ENCODE measurements at places on chromosomes 2 and 18.

- no peak for DNase-seq
Observed at GRCh38 chr2:143823876-143824275, 694.7 kb downstream of the ARHGAP15 start.

- no peak for DNase-seq
Observed at GRCh38 chr2:203553784-203554183, 18.7 kb upstream of the RAPH1 start.

GRCh38 chr2:227404585-227405271 is 17.0 kb upstream of the SCYGR1 start:
- DNase-seq = no peak

- no peak for DNase-seq
Observed at GRCh38 chr18:28167835-28168349, 9.0 kb downstream of the CDH2 start.

DNA sequence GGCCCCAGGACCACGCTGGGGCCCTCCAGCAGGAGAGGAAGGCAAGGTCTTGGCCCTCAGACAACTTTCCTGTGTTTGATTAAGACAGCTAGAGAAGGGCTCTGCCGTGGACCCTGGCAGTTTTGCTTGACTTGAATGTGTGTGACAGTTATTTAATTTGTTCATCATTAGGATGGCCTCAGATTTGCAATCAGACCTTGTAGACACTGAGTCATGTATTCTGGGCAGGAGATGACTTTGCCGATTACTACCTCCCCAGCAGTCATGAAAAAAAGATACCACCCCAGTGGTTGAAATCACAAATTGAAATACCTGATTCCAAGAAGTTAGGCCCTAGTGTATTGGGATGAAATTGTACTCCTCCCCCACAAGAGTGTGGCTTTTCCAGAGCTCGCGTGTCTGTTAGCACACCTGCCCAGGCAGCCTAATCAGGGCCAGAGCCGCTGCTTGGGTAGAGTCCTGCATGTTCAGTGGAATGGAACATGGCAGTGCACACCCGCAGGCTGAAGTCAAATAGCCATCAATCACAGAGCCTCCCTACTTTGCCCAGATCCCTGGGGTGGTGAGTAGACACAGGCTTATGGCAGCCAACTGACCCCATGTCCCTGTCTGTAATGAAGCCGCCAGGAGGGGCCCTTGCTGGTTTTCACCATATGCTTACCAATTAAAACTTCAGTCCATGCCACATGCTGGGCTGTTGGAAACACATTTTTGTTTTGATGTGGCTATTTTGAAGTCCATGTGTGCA is 122.5 kb downstream of the TPGS2 start:
- DNase-seq = no peak

GRCh38 chr18:9700261-9700796 is 7.8 kb upstream of the RAB31 start:
- no peak for DNase-seq

- DNase-seq = no peak
Observed at GRCh38 chr2:19541884-19542283, 183.5 kb upstream of the OSR1 start.

GRCh38 chr2:71072492-71072891 is 4.0 kb downstream of the NAGK start:
- DNase-seq = no peak

DNA sequence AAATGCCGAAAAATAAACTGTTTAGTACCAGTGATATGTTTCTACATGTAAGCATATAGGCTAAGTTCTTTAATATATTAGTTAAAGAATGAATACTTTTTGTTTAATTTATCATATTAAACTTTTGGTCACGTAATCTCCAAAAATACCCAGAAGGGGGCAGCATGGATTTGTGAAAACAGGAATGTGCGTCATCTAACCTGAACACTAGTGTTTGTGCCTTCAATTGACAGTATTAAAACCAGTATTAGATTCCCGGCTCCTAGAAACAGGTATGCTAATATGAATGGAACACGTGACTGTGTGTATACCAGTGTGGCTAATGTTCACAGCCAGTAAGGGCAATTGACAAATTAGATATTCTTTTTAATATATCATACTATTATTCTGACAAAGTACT is 51.8 kb downstream of the WDR7 start:
- peak; percentile 46 for DNase-seq

- DNase-seq = no peak
Observed at GRCh38 chr2:1751767-1752725, 7.7 kb upstream of the PXDN start.

- DNase-seq = no peak
Observed at GRCh38 chr18:62340996-62341395, 15.9 kb downstream of the TNFRSF11A start.

DNA sequence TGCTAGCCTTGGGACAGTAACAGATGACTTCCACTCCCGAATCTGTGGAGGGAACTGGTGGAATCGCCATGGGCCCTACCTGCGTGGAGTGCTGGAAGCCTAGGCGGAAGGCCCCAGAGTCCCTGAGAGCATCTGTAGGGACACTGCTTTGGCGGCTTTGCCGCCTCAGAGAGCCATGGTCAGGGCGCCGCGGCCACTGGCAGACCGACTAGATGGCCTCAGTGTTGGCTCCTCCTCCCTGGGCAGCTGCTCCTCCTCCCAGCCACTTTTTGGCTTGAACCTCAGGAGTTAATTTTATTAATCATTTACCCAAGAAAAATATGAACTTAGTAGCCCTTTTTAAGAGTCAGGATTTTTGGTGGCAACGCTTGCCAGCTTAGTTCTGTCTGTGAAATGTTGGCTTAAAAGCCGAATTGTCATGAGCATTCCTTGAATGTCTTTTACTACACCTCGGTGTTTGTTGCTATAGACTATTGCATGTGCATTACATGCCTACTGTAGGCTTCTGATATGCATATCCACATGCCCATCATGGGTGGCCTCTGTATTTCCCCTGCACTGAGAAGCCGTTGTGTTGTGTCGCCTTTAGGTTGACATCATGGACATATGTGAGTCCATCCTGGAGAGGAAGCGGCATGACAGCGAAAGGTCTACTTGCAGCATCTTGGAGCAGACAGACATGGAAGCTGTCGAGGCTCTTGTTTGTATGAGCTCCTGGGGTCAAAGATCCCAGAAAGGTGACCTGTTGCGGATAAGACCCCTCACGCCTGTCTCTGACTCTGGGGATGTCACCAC is 2.4 kb downstream of the KLF11 start:
- no peak for DNase-seq

GRCh38 chr2:160076914-160077313 is 14.5 kb upstream of the PLA2R1 start:
- no peak for DNase-seq

DNA sequence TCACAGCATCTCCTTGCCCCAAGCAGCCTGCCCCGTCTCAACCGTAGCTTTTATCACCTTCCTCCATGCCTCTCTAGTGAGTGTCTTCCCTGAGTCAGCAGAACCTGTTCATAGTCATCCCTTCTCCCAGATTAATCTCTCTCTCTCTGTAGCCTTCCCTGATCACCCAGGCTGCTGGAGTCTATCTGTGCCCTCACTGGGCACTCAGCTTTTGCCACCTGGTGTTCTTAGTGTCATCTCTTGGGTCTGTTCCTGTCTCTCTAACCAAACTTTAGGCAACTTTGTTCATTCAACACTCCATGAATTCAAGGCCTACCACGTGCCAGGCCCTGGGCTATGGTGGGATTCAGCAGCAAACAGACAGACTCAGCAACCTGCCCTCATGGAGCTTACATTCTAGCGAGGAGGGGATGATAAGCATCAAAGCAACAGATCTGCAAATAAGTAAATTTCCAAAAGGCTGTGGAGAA is 159.1 kb downstream of the SMAD7 start:
- no peak for DNase-seq

- DNase-seq = no peak
Observed at GRCh38 chr18:59918320-59918755, 18.5 kb downstream of the PMAIP1 start.

DNA sequence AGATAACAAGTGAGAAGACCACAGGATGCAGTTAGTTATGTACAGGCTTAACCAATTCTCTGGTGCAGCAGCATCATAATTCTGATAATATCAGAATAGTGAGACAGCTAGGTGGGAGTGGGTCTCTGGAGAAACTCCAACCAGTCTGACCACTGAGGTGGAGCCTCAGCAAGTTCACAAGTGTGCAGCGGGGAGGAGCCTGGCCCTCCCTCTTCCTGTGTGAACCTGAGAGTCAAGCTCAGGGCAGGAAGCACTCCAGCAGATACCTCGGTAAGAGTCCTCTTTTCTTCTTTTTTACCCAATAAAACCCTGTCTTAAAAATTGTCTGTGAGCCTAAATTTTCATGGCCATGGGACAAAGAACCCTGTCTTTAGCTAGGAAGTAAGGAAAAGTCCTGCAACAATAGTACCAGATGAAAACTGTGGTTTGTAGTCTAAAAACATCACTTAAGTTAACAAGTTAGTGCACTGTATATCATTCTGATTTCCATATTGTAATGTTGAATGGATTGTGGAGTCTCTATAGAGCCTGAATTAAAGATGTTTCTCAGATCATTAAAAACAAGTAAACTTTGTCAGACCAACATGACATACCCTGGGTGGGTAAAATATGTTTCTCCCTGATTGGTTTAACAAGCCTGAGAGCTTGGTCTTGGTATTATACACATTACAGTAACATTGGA is 370.8 kb downstream of the TMEM182 start:
- no peak for DNase-seq

- no peak for DNase-seq
Observed at GRCh38 chr2:6139142-6139541, 447.0 kb downstream of the SOX11 start.

DNA sequence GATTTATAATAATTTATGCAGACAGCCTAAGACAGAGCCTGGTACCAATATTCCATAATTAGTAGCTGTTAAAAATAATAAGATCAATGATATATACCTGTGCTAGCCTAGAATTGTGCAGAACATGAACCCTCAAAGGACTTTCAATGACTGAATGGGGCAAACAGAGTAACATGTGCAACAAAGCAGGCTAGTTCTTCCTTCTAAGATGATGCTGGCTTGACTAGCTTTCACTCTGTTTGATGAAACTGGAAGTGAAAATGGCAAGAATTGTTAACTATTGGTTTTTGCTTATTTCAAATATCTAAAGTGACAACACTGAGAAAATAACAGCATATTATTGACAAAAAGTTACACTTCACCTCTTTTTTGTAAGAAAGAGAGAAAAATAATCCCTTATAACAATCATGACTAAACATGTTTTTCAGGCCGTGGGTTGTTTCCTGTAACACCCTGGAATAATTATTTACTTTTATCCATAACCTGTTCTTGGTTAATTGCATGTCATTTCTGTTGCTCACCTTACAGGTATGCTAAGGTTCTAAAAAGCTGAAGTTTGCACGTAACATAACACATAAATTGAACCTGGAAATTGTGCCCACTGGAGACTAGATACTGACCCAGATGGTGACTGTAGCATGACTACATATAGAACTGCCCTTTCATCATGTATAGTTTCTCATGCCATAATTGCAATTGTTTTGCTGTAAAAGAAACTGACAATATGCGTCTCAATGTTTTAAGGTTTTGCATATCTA is 108.7 kb downstream of the C18orf54 start:
- DNase-seq = no peak

GRCh38 chr2:191543708-191544107 is 134.2 kb upstream of the NABP1 start:
- no peak for DNase-seq

- no peak for DNase-seq
Observed at GRCh38 chr2:223901854-223902253, 43.3 kb downstream of the WDFY1 start.

DNA sequence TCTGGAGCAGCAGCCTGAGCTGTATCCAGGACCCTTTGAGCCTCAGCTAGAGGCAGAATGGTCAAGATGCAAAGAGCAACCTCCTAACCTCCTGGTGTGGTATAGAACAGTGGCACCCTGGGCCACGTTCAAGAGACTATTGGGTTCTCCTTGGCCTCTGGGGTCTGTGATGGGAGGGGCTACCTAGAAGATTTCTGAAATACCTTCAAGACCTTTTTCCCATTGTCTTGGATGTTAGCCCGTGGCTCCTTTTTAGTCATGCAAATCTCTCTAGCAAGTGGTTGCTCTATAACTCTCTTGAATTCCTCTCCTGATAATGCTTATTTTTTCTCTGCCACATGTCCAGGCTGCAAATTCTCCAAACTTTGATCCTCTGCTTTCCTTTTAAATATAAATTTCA is 106.3 kb upstream of the SULT1C3 start:
- DNase-seq = no peak

GRCh38 chr2:162073888-162074631 is at the start of gene DPP4:
Gene DPP4, minus strand, starts transcription at chr2:162074215. Its CDS starts 234 bp downstream, at chr2:162073981.
- DNase-seq = peak; percentile 55

- no peak for DNase-seq
Observed at GRCh38 chr18:519019-519879, 18.7 kb upstream of the COLEC12 start.

DNA sequence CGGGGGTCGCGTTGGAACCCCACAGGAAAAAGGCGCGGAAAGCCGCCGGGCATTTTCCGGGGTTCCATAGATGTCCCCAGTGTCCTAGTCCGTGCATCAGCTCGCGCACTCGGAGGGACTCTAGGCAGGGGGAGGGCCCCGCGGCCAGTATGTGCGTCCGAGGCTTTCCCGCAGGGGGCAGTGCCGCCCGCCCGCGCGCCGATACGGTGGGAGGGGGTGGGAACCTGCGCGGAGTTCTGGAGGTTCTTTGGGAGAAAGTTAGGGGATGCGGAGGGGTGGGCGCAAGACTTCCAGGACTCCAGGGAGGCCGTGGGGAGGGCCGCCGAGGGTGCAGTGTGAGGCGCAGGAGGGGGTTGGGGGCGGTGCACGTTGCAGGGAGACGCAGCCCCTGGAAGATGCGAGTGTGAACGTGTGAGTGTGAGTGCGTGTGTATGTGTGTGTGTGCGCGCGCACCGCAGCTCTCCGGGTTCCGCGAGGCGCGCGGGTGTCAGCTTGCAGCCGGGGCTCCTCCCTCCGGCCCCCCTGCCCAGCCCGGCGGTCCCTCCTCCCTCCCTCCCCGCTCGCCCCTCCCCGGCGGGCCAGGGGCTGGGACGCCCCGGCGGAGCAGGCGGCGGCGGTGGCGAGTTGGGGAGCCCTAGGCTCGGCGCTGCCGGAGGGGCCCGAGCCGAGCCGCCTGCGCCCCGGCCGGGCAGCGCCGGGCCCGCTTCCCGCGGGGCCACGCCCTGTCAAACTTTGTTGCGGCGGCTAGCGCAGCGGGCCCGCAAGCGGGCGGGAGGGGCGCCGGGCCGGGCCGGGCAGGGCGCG is at the start of gene TCF7L1:
Gene TCF7L1 (plus strand): TSS at position 559 of the 804 bp plus-strand sequence. CDS start 293 bp downstream, outside the sequence.
- DNase-seq = no peak

DNA sequence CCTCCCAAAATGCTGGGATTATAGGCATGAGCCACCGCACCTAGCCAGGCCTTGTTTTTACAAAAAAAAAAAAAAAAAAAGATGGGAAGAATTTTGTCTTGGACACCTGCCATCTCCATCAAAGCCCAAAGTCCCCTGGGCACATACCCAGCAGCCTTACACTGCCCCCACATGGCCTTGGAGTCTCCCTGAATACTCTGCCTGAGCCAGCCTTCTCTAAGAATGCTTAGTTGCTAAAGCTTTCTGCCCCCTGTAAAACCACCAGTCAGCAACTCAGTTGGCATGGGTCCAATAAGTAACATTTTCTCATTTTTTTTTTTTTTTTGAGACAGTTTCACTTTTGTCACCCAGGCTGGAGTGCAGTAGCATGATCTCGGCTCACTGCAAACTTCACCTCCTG is 40.6 kb downstream of the SPC25 start:
- no peak for DNase-seq
